ENCODE measurements at places on chromosomes 1 and 21.

DNA sequence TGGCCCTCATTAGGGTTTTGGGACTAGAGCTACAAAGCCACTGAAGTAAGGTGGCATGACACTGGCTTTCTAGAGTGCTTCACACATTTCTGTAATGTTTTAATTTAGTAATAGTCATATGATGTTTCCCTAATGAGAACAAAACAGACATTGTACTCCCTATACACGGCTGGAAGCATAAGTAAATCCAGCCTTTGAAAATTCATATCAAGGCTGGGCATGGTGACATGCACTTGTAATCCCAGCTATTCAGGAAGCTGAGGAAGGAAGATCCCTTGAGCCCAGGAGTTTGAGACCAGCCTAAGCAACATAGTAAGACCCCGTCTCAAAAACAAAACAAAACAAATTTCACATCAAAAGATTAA is 7.4 kb downstream of the USP48 start:
- DNase-seq, result no peak

GRCh38 chr1:112317140-112317539 is 78.9 kb upstream of the CTTNBP2NL start:
- no peak for DNase-seq

DNA sequence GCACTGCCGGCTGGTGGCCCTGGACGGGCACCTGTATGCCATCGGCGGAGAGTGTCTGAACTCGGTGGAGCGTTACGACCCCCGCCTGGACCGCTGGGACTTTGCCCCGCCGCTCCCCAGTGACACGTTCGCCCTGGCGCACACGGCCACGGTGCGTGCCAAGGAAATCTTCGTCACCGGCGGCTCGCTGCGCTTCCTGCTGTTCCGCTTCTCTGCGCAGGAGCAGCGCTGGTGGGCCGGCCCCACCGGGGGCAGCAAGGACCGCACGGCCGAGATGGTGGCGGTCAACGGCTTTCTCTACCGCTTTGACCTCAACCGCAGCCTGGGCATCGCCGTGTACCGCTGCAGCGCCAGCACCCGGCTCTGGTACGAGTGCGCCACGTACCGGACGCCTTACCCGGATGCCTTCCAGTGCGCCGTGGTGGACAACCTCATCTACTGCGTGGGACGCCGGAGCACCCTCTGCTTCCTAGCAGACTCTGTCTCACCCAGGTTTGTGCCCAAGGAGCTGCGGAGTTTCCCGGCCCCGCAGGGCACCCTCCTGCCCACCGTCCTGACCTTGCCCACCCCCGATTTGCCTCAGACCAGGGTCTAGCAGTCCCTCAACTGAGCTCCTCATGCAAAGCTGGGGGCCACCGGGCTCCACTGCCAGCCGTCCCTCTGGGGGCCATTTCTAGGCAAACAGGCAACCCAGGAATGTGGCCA is 2.1 kb downstream of the KLHDC7A start:
- DNase-seq, result no peak

DNA sequence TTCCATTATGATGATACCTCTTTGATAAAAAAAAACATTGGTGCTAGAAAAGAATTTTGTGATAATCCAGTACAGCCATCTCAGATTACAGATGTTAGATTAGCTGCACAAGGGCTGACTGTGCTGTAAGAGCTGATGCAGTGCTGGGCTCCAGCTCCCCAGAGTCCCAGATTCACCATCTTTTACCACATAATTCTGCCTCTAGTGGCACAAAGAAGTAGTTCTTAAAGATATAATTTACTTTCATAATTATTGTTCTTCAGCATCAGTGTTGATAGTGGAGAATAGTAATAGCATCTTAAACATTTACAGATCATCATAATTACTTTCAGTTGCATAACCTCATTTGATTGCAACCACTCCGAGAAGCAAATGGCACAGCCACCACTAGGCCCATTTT is 262.1 kb downstream of the BRINP2 start:
- no peak for DNase-seq

- no peak for DNase-seq
Measured at GRCh38 chr1:114597949-114598348, 16.5 kb upstream of the BCAS2 start.

DNA sequence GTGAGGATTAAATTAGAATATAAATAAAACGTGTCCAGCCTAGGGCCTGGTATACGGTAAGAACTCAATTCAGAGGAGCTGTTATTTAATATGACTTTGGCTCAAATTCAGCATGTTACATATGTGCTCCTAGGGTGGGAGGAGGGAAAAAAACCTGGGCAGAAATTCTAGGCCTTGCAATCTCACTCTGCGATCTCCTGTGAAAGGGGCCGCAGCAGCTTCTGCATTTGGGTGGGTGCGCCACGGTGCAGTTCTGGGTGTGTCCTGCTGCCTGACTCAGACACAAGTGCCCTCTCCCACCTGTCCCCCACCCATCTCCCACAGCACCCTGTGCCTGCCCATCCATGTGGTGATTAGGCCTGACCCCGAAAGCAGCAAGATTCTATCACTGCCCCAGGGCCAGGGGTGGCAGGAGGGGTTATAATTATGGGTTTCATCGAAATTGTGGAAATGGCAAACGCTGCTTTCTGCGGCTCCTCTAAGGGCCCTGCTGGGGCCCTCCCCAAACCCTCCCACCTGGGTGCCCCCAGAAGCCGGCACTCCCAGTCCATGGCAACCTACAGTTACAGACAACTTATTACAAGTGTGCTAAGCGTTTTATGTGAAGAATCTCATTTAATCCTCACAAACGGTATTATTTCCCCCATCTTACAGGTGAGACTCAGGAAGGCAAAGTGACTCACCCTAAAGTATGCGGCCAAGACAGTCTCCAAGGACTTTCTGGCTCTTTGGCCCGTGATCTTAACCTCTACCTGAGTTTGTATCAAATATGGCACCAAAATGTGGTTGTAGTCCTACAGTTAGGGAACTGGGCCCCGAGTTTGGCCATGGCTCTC is 25.5 kb upstream of the GRHL3 start:
- no peak for DNase-seq

- DNase-seq, result no peak
Measured at GRCh38 chr1:212401838-212402582, 12.7 kb downstream of the PACC1 start.

- DNase-seq, result no peak
Measured at GRCh38 chr21:26956813-26957212, 10.1 kb downstream of the ADAMTS5 start.

DNA sequence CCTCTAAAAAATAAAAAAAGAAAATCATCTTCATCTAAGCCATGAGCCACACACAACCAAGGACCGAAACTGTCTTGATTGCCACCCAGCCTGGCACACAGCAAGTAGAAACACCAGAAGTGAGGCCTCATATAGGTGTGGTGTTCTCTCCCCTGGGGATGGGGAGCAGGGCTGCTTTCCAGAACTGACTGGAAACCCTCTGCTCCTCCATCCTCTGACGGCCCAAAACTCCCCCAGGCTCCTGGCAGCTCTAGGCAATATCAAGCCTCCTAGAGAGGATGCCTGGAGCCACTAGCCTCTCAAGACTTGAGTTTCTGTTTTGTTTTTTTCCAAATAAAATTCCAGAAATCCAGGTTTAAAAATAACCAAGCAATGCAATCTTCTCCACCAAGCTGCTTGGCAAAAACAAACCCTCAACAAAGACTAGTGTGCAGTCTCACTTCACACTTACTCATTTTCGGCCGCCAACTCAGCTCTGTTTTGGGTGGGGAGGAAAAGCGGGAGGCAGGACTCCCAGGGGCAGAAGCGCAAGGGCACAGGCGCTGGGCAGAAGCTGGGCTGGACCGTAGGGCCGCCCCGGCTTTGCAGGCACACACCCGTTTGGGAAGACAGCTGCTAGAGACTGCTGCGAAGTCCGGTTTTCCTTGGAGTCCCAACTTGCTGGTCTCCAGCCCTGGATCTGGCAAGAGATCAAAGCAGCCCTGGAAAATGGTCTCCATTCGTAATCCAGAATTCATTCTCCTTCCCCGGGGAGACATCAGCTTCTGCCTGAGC is 78.2 kb upstream of the CAPZB start:
- no peak for DNase-seq

GRCh38 chr1:100575406-100575805 is 37.5 kb downstream of the GPR88 start:
- no peak for DNase-seq

- DNase-seq, result peak; percentile 27
Measured at GRCh38 chr1:155320661-155321617, at the start of gene RUSC1. RUSC1 (plus strand) TSS chr1:155320894; CDS start chr1:155321774, 880 bp downstream.

- DNase-seq, result no peak
Measured at GRCh38 chr1:171717062-171717718, 24.7 kb downstream of the VAMP4 start.

- no peak for DNase-seq
Measured at GRCh38 chr1:178694923-178695525, 30.0 kb upstream of the RALGPS2 start.

- no peak for DNase-seq
Measured at GRCh38 chr1:203744075-203744972, 20.7 kb upstream of the LAX1 start.

DNA sequence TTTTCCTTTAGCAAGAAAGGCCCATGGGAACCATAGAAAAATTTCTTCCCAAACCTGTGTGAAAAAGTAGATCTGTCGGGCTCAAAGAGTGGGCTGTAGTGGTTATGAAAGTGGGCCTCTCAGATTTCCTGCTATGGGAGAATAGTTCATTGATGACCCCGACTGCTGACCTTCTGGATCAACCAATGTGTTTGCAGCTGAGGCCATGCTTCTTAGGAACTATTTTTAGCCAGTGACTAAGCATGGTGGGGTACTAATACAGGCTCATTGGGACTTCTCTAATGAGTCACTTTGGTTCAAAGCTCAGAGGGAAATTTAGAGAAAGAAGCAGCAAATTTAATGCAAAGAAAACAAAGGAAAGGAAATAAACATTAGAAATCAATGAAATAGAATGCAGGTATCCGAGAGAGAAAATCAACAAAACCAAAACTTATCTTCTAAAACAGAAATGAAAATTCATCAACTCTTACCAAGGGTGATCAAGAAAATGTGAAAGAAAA is 12.6 kb upstream of the PSMA5 start:
- DNase-seq, result no peak

DNA sequence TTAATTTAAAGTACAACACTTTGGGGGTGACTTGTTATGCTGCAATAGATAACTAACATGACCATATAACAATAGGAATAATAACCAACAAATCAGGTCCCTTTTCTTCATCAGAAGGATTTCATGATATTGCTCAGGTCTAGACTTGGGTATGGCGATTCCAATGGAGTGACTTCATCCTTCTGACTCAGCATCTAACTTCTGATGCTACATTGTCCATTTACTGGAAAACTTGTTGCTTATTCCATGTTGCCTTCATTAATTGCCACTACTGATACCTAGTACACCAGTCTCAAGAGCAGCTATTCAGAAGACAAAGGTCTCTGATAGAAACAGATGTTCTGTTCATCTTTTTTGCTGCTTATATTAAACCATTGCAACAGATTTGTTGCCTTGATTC is 324.3 kb downstream of the TGFB2 start:
- no peak for DNase-seq

DNA sequence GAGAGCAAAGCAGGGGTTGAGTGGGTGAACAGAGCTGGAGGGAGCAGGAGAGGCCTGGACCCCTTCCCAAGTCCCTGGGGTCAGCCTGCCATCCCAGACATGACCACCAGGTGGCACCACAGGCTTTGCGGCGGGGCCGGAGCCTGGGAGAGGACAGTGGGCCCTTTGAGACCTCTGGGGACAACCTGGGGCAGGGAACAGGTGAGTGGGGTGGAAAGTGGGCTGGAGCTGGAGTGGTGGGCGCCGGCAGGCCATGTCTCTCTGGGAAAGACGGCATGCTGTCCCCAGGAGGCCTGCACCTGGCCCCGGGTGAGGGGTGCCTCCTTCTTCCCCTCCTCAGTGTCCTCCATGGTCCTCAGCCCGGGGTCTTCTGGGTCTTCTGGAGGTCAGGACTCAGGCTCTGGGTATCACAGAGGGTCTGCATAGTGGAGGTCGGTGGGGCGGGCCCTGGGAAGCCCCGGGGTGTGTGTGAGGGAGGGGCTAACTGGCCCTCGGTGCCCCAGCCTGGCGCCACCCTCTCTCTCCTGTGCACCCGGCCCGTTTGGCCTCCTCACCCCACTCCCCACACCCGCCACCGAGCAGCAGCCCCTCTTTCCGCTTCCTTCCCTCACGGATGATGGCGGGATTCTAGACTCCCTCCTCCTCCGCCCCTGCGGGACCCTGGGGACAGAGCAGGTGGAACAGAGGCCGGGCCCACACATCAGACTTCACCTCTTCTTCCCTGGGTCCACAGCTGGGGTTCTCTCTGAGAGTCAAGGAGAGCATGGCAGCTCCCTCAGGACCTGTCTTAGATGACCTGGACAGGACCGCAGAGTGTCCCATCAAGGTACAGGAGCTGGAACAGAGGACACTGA is 28.5 kb upstream of the PKP1 start:
- peak; percentile 8 for DNase-seq

- no peak for DNase-seq
Measured at GRCh38 chr21:34598931-34599400, 15.9 kb downstream of the RCAN1 start.

DNA sequence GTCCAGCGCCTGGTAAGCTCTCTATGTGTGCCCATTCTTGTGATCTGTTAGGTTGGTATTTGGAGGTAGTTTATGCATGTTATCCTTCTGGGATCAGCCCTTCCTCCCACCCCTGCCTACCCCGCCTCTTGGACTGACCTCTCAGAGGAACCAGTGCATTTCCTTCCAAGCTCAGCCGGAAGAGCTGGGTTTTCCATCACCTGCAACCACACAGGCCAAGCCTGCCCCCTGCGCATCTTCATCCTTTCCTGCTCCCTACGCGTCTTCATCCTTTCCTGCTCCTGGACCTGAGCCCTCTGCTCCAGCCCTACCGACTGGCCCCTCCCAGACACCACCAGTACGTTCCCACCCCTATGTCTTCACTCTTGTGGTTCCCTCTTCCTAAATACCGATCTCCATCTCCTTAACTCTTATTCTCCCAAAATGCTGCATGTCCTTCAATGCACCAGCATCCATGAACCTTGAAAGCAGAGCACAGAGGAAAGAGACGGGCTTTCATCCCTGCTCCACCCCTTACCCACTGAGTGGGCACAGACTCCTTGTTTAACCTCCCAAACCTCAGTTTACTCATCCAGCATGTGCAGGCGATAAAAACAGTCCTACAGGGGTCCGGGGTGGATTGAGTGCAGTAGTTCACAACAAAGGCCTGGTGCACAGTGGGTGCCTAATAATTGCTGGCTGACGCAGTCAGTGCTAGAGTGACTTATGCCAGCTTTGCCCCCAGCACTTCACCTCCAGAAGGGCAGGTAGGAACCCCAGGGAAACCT is 526.3 kb downstream of the MATN1 start:
- DNase-seq, result no peak

Measured in activated CD8-positive, alpha-beta memory T cell treated with anti-CD3 and anti-CD28 coated beads for 1 hour (primary cell).